T-helper 1 cell (primary cell): ENCODE measurements at places on chromosomes 1 and 21.

DNA sequence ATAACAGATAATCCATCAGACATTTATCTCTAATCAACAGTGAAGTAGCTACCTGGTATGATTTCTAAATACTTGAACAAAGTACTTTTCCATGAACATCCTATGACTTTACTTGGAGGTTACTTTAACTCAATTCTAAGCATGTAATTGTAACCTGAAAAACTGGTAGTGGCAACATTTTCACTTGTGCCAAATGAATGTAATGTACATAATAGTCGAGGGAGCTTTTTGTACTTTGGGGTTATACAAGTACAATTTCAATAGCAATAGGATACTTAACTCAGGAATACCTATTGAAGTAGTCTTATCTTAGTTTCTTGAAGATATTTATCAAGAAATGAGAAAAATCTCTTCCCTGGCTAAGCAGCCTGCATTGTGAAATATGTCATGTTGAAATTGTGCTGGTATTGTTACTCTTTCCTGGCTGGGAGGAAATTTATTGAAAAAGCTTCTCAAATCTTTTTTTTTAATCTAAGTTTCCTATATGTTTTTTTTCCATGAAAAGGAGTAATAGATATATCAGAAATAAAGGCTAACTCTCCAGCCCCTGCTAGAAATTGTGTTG is 33.7 kb upstream of the CACYBP start:
- DNase-seq = no peak

- no peak for DNase-seq
Measured at GRCh38 chr1:205137901-205138300, 16.1 kb upstream of the RBBP5 start.

- DNase-seq = no peak
Measured at GRCh38 chr1:23555986-23556634, 3.2 kb downstream of the ID3 start.

- DNase-seq = no peak
Measured at GRCh38 chr1:2594001-2594640, 7.5 kb downstream of the PRXL2B start.

GRCh38 chr1:207883104-207883651 is 27.7 kb downstream of the CD34 start:
- no peak for DNase-seq

- no peak for DNase-seq
Measured at GRCh38 chr1:15031251-15031933, 122.2 kb upstream of the TMEM51 start.

- no peak for DNase-seq
Measured at GRCh38 chr1:7555391-7556185, 215.5 kb upstream of the VAMP3 start.

GRCh38 chr21:37582590-37582989 is 216.0 kb downstream of the DYRK1A start:
- DNase-seq = no peak

DNA sequence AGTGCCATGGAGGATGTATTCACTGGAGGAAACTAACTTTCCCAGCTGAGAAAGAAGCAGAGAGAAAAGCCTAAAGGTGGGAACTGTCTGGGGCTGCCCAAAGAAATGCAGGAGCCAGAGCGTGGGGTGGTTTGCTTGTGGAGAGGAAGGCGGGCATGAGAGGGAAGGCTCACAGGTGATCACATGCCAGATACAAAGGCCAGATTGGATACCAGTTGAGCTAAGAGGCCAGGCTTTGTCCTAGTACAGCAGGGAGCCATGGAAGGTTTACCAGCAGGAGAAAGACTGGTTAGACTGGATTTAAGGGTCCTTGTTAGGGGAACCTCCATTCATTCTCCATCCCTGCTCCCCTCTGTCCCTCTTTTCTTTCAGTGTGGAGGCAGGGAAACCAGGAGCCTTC is 66.4 kb downstream of the BEND5 start:
- DNase-seq = no peak

GRCh38 chr1:206100226-206100815 is 16.9 kb downstream of the AVPR1B start:
- DNase-seq = no peak

- DNase-seq = no peak
Measured at GRCh38 chr1:160647329-160647720, 481 bp upstream of the SLAMF1 start.

DNA sequence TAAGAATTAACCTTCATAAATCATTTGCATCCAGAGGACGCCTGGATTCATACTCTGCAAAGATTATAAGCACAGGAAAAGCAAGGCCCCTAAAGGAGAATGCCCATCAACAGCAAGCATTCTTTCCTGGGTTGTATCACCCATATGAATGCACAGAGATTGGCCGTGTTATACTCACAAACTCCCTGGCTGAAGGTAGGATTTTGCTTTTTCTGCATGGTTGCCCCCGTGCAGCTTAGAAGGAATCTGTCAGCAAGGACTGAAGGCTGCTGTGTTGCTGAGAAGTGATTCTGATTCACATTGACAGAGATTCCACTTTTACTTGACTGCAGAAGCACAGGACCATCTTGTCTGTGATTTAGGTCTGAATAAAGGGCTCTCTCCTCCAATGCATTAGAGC is 283.0 kb downstream of the LRRIQ3 start:
- DNase-seq = no peak

- DNase-seq = no peak
Measured at GRCh38 chr1:6113116-6113515, 67.0 kb downstream of the CHD5 start.
